NK-92 treated with Interleukin-12 subunit alpha and Interleukin-12 subunit beta, amount 100 ng/mL, for 24 hours (cell line): ENCODE measurements at places on chromosomes 6 and 20.
A peak's percentile ranks its signal among the peaks of the same experiment; 100 is the strongest.

DNA sequence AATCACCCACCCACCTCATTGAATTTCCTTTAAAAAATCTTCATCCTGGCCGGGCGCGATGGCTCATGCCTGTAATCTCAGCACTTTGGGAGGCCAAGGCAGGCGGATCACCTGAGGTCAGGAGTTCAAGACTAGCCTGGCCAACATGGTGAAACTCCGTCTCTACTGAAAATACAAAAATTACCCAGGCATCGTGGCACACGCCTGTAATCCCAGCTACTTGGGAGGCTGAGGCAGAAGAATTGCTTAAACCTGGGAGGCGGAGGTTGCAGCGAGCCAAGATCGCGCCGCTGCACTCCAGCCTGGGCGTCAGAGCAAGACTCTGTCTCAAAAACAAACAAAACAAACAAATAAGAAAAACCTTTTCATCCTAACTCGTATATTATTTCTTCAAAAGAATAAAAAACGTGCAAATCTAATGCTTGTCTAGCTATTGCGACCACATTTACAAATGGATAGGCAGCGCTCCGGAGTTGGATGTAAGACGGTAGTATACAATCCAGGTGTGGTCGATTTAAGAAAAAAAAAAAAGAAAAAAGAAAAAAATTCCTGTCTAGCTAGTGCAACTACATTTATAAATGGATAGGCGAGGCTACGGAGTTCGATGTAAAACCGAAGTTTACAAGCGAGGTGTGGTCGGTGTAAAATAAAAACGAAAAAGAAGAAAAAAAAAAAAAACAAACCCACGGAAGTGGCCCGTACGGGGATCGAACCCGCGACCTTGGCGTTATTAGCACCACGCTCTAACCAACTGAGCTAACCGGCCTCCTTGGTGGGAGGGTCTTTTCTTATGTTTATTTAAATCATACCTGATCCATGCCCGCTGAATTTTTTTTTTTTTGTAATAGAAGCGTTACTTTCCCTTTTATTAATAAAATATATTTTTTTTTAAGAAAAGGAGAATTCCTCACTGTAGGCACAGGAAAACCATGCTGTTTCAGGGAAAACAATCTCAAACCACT is 70.7 kb upstream of the PRSS16 start:
- peak; percentile 31 for DNase-seq

- peak; percentile 70 for DNase-seq
Observed at GRCh38 chr6:106163966-106164877, 78.1 kb downstream of the PRDM1 start.

GRCh38 chr6:34196116-34196832 is 40.4 kb upstream of the HMGA1 start:
- peak; percentile 51 for DNase-seq

GRCh38 chr20:57581202-57582028 is 20.5 kb downstream of the PCK1 start:
- no peak for DNase-seq

DNA sequence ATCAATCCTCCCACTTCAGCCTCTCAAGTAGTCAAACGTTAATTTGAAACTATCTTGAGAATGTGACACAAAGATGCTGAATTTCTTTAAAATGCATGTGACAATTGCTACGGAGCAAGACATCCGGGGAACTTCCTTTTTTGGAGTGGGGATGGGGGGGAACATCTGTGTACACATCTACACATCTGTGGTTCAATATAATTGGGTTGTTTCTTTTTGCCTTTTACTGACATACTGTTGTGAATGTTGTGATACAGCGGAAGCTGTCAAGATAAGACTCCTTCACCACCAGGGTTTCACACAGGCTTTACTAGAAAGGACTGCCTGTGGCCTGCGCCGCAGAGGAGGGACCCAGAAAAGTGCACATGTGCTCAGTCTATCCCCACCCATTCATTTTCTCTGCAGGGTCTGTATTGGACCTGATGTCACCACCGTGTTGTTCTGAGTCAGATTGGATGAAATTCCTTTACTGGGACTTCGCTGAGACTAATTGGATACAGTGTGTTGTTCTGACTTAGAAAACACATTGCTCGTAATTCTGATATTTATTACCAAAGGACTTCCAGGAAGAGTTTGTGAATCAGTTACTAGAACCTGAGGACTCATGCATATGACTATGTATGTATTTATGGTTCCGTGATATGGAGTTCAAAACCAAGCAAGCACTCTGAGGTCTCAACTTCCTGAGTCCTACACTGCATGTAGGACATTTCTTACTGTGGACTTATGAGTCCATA is 98.7 kb upstream of the SGK1 start:
- DNase-seq: no peak

DNA sequence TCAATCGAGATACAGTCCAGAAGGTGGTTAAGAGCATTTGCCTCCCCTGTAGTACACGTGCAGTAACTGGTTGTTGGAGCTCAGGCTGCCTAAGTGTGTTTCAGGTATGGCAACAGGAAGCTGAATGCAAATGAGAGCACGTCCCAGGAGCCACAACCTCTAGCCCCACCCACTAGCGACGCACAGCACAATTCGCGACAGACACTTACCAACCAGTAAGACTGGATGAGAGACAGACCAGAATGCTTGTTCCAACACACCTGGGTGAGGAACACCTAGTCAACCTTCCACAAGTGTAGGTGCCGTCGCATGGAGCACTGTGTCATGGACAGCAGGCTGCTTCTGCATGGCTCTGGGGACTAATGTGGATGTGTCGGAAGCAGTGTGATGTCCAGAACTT is 7.2 kb upstream of the SERPINB1 start:
- no peak for DNase-seq

DNA sequence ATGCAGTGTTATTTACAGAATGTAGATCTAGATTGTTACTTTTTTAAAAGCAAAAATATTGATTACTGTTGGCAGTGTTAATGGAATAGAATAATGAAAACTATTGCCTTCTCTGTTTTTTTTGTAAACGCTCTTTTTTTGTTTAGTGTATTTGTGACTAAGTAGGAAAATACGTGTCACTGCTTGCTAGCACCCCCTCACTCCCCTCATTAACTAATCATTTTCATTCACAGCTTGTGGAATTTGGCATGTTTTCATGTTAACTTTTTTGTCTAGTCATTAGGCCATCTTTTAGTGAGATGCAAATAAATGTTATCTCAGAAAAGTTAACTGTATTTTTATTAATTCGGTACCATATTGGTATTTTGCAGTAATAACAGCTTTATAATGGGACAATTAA is 29.8 kb downstream of the ADGRG6 start:
- no peak for DNase-seq

DNA sequence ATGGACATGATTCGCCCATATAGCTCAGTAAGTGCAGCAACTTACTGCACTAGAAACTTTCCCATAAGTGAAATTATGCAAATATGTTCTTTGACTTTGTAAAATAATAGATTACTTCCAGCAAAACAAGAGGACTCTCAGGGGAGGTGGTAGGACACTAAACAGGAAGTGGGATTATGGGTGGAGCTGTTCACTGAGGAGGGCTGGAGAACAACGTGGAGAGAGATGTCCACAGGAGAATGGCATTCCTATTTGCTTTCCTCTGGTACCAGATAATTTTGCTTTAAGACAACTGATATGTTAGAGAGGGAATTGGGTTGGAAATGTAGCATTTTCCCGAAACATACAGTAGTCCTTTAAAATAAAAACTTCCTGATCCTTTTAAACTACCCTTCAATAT is 3.7 kb downstream of the TPD52L1 start:
- no peak for DNase-seq

DNA sequence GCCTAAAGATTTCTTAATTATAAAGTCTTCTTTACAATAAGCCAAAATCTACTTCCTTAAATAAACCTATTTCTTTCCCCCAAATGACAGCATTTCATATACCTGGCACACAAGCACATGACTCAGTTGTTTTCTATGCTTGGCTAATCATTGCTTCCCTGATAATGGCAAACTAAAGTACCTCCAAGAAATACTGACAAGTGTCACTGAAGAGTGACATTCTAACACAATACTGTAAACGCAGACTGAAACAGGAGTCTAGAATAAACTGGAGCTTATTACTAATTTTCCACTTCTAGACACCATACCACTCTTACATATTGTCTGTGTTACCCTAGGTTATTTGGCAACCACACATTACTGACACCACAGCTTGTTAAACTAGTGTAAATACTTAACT is 14.3 kb downstream of the SYNCRIP start:
- no peak for DNase-seq

- no peak for DNase-seq
Observed at GRCh38 chr20:39100691-39101090, 138.5 kb downstream of the DHX35 start.

GRCh38 chr6:72938104-72938503 is 287.2 kb downstream of the KHDC1L start:
- no peak for DNase-seq

DNA sequence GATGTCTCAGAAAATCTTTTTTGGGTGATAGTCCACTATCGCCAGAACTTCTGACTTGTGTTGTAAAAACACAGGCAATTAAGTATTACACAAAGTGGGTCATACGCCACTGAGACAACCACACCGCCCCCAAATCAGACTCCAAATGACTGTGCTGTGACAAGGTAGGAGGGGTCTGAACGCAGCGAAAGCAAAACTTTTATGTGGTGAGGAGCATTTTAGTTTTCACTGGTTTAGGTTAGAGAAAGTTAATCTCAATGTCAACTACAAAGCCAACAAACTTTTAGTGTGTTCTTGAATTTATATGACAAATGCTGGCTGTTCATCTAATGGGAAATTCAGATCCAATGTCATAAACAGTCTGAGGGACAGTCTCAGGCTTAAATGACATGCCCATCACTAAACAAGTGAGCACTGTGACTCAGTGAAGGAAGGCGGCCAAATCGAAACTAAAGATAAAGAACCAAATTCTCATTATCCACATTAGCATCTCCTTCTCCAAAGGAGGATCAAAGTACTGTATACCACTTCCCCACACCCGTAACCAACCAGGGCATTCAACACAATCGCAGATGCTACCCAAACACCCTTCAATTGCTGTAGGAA is 186.7 kb downstream of the GJA10 start:
- DNase-seq: peak; percentile 17
